ENCODE measurements at places on chromosomes 1 and 21.

- DNase-seq, result no peak
Observed at GRCh38 chr1:67540025-67540732, 110.0 kb upstream of the SERBP1 start.

- DNase-seq, result no peak
Observed at GRCh38 chr1:4075436-4076225, 175.6 kb upstream of the C1orf174 start.

- DNase-seq, result no peak
Observed at GRCh38 chr1:117930484-117930883, 945 bp downstream of the WDR3 start.

DNA sequence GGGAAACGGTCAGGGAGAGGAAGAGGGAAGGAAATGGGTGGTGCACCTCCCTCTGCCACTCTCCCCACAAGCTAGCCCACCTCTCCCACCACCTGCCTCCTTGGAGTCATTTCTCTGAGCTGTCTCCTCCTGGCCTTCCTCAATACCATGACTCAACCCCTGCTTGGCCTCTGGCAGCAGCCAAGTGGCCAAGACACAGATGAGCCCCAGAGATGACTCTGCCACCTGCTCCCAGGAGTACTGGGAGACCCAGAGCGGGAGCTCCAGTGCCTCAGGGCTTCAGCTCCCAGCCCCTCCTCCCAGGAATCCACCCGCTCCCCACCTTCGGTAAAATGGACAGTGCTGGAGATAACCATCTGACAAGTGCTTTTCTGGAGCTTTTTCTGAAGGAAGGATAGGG lies 2.6 kb downstream of the S100A16 start:
- no peak for DNase-seq

DNA sequence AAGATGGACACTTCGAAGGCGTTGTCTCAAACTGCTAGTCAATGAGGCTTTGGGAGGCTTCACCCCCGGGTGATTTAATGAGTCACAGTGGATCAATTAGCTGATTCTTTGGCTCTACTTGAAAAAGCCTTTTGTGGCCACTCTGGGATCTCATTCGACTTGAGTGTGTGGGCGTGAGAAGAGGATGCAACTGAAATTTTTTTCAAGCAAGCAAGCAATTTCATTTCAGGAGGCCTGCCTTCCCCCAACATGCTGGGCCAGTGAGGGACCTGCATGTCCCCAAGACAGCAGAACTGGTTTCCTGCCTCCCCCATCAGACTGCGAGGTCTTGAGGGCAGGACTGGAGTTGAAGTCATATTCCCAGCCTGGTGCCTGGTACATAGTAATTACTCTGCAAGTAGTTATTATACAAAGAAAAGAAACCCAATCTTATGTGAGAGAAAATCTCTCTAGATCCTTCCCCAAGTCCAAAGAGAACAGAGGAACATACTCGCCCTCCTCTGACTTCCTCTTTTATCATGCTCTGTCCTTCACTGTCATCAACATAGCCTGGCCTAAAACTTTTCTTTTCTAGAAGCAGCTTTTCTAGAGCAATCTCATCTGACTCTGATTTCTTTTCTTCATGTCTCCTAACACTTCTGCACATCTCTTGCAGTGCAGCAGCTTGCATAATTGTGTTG lies 22.7 kb downstream of the SYT6 start:
- no peak for DNase-seq

DNA sequence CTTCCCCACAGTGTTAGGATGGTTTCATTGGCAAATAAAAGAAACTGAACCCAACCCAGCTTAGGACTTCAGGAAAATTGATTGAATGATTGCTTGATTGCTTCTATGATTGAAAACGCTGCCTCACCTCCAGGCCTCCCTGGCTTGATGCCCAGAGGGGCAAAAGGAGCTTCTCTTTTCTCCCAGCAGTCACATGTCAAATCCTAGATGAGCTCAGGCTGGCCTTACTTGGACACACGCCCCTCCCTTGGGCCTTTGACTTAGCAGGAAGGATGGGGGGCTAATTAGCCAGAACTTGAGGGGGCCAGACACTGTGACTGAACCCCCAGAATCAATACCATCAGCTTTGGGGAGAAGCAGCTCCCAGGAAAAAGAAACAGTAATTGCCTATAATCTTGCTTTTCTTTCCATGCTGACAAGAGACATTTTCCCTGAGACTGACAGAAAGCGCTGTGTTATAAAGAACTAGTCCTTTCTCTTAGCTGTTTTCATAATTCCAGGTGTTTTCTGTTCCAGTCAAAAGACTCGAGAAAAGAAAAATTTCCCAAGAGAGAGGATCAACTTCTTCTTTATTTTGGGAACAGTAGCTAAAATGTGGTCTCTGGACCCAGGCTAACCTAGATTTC lies 50.8 kb upstream of the ATP5PO start:
- no peak for DNase-seq

DNA sequence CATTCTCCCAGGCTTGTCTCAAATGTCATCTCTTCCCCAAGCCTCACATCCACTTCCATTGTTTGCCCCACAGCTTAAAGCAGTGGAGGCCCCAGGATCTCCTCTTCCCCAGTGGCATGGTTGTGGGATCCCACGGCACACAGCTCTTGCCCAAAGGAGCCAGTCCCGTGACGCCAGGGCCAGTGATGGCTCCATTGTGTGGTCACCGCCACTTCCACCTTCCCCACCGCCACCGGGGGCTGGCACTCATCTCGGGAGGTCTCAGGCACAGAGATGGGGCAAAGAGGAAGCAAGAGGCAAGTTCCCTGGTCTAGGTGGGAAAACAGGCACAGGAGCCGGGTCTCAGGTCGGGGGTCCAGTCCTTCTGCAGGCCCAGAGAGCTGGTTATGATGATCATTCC lies 22.9 kb upstream of the ALDH4A1 start:
- DNase-seq, result no peak

DNA sequence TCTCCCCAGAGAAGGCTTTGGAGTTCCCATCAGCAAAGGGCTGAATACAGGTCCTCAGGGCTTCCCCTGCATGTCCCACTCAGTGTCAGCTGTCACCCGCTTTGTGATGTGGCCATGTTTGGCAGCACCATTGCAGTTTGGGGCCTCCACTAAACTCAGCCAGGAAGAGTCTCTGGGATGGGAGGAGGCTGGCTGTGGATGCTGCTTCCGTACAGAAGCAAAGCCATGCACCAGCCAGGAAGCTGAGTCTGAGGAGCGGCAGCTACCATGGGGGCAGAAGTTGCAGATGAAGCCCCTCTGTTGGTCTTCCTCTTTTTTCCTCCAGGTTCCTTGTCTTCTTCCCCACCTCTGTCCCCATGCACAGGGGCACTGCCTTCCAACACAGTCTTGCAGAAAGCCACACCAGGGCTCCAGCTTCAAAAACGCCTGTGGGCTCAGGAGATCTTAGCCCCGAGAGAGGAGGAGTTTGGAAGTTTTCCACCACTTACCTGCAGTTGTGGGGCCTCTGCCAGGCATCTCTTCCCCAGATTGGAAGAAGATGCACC lies 416.8 kb downstream of the NPHP4 start:
- no peak for DNase-seq

GRCh38 chr1:117580436-117580835 lies 25.4 kb upstream of the TENT5C start:
- no peak for DNase-seq

- DNase-seq, result no peak
Observed at GRCh38 chr1:24961961-24962861, 32.1 kb upstream of the RUNX3 start.

- DNase-seq, result no peak
Observed at GRCh38 chr1:71081697-71082080, 854 bp upstream of the ZRANB2 start.

DNA sequence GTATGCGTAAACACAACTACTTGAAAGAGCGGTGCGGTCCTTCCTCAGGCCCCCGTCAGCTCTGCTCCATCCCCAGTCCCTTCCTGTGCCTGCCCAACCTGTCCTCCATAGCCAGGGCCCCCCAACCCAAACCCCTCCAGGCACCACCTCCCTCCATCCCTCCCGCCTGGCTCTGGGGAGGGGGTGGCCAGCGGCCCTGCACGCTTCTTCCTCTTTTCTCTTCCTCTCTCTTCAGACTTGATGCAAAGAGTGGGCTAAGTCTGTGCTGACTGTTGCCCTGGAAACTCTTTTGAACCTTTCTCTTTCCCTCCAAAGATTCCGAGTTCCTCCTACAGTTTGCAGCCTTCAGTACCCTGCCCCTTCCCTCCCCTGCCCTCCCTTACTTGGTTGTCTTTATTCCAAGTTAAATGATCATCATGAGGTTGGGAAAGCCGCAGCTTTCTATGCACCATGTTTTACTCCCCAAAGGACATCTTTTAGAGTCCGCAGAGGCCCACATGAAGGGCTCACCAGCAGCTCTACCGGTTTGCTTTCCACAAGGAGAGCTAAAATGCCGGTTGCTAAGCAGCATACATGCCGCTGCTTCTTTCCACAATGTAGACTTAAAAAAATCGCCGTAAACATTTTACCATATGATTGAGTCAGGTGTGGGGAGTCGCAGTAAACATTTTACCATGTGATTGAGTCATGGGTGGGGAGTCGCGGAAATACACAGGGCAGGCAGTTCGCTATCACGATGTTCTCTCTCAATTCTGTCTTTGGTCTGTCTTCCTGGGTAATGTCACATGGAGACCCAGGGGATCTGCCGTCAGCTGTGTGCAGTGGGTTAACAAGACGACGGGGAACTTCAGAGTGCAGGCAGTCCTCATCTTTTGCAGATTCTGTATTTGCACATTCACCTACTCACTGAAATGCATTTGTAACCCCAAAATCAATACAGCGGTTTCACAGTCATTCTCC lies 525.3 kb downstream of the KIF26B start:
- no peak for DNase-seq

GRCh38 chr1:71706029-71706671 lies 576.2 kb downstream of the NEGR1 start:
- no peak for DNase-seq

DNA sequence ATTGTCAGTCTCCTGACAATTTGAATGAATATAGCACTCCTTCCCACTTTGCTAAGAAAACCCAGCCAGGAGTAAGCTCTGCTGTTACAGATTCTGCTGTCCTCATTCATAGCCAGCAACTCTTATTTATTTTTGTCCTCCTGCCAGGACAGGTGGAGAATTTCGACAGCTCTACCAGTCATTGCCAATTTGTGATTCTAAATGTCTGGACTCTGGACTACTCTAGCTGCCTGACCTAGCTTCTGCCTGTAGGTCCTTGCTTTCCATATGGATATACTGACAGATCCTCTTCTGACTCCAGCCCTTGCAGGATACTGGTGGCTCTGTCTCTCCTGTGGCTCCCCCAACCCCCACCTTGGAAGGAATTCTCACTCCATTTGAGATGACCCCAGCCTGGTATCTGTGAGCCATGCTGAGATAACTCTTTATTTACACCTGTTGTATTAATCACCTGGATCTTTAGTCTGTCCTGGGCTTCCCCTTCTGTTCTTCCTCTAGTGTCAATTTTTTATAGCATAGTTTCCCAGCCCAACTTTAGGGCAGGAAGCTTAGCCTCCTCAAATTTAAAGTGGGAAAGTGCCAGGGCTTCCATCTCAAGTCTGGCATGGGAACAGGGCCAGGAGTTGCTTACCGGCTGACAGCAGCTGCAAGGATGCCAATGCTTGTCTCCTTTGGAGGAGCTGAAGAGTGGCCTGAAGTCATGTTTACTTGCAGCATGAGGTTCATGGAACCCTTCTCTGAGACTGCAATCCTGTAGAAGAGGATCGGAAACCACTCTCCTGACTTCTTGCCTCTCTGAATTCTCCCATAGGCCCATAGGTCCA lies 6.7 kb downstream of the PM20D1 start:
- DNase-seq, result no peak

DNA sequence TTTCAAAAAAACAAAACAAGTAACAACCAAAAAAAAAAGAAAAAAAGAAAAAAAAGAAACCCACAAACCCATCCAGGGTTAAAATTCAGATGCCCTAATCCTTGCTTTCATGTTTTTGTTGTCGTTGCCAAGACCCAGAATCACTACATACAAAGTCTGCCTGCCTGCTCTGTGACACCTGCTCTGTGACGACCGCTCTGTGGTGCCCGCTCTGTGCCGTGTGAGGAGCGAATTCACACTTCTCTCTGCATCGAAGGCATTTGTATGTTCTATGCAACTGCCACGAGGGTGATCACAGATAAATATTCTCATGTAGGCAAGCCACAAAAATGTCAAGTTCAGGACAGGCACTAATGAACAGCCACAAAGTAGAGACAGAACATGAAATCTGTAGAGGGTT lies 178.6 kb downstream of the SLC45A1 start:
- no peak for DNase-seq

DNA sequence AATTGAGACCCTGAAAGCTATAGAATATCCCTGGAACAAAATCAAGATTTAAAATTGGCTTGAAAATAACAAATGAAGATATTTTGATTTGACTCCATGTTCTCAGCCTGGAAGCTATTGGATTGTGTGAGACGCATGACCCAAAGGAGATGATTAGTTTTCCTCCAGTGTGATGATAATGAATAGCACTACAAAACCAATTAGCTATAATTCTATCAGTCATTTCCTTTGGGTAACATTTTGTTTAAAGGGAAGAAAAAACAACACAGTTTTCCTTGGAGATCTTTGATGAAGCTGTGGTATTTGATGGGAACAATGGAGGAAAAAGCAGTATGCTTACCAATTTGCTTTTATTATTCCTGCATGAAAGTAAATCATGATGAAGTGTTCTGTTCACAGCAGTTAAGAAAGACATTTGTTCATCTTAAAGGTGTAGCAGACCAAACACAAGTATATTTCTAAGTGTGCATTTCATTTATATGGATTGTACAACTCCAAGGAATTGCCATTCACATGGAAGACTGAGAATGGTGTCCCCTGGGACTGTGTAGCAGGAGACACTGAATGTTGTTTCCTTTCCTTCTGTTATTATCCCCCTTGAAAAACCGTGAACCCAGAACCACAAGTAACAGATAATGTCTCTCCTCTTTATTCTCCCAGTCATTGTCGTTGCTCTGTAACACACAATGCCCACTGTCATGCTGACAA lies 111.4 kb downstream of the CACHD1 start:
- DNase-seq, result no peak

DNA sequence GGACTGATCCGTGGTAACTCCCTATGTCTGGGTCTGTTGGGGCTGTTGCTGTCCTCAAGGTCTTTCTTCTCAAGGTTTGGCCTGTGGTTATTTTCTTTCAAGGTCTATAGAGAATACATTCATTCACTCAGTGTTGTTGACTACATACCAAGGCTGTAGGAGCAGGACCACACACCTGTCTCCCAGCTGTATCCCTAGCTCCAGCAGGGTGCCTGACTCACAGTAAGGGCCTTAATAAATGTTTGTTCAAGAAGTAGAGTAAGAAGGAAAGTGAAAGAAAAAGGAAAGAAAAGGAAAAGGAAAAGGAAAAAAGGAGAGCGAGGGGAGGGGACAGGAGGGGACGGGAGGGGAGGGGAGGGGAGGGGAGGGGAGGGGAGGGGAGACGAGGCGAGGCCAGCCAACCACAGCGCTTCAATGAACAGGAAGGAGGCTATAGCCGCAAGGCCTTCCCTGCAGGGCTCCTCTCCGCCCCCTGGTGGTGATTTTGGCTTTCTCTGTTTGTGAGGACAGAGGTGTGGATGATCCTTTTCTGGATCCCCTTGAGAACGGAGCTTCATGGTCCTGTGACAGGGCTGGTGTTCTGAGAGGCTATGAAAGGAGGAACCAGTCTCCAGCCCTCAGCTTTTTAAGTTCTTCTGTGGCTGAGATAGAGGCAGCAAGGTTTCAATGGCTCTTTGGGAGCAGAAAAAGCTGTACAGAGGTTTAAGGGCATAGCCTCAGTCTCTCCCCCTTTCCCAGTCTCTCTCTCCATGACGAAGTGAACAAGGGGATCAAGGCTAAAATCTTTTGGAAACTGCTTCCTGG lies 30.6 kb upstream of the LCE5A start:
- DNase-seq, result peak; percentile 57

- DNase-seq, result no peak
Observed at GRCh38 chr1:37288900-37289299, 185.5 kb upstream of the ZC3H12A start.

Measured in activated CD4-positive, alpha-beta T cell treated with anti-CD3 and anti-CD28 coated beads, Interleukin-2, Interleukin-4, amounts not matched to agents 100 ng/mL and 50 ng/mL, durations not matched to agents 16 hours and 8 hours (primary cell).